ENCODE measurements at places on chromosomes 1 and 21.

DNA sequence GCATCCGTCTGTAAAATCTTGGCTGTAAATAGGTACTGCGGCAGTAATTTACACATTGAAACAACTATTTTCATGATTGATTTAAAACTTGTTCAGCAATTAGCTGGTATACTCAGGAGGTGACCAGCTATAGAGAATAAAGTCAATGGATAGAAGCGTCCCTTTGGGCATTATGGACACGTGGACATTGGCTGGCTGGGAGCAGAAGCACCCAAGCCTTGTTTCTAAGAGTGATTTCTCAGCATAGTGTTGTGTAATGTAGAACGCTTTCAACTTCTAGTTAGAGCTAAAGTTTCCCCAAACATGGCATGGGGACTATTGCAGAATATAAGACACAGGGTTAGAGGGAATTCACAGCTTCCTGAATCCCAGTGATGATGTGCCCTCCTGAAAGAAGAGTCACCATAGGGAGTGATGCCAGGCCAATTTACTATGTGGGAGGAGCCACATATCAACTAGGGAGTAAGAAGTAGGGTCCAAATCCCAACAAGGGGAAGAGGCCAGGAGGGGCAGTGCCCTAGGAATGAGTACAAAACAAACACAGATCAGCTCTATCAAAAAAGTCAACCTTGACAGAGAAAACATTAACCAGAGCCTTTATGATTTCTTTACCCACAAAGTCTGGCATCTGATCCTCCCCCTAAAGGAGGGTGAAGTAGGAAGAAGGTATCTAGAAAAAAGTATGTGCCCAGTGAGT, 92.7 kb downstream of the SUSD4 start:
- DNase-seq, result no peak

GRCh38 chr1:158999316-159000069, 10.2 kb upstream of the IFI16 start:
- no peak for DNase-seq

- no peak for DNase-seq
Observed at GRCh38 chr1:27649306-27649635, 14.3 kb upstream of the FGR start.

DNA sequence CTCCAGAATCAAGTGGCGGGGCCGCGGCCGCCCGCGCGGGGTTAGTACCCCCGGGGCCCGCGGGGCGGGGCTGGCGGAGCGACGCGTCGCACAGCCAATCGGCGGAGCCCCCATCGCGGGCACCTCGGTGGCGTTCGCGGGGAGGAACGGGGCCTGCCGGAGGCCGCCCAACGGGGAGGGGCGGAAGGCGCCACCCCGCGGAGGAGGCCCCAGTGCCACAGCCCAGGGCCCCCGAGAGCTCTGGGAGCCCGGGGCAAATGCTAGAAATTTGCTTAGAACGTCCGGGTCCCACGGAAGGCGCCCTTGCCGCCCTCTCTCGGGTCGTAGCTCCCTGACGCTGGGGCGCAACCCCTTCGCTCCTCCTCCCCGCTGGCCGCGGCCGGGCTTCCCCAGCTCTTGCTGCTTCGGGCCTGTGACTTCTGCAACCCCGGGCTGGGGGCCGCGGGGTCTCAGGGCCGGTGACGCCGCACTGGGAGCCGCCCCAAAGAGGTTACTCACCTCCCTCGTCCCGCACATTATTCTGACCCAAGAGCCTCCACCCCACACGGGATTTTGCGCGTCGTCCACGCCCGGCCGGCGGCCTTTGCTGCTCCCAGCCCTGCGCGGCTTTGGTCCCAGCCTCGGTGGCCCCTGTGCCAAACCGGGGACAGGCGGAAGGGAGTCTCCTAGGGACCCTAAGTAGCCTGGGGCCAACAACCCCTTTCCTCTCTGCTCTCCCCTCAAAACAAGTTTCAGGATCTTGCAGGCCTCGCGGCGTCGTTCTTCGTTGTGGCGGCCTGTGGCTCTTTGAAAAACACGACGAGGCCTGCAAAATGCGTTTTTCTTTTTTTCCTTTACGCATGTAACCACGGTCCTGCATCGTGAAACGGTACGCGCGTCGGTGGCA, at the start of gene RUNX3:
Gene RUNX3 (minus strand): TSS at position 17 of the 886 bp plus-strand sequence. CDS start 408 bp downstream, outside the sequence.
- peak; percentile 94 for DNase-seq

DNA sequence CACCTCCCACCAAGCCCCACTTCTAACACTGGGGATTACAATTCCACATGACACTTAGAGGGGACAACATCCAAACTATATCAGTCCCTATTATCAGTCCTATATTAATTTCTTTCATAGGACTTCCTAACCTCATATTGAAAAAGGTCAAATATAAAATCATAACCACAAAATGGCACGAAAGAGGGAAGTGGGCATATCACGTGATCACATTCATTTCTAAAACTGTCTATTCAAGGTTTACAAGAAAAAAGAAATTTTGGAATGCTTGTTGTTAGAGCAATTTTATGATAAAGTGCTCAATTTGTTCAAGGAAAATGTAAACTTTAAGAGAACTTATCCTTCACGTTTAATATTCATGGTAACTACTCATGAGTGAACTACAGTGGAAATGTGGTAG, 13.2 kb upstream of the CDC7 start:
- no peak for DNase-seq

DNA sequence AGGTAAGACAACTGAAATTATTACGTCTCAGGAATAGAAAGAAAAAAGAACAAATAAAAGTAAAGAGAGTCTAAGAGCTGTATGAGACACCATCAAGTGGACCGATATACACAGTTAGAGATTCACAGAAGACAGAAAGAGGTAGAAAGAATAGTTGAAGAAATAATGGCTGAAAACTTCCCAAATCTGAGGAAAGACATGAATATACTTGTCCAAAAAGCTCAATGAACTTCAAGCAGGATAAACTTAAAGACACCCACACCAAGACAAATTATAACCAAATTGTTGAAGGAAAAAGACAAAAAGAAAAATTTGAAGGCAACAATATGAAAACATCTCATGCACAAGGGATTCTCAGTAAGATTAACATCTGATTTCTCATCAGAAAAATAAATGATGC, 19.6 kb upstream of the WNT3A start:
- DNase-seq, result no peak

DNA sequence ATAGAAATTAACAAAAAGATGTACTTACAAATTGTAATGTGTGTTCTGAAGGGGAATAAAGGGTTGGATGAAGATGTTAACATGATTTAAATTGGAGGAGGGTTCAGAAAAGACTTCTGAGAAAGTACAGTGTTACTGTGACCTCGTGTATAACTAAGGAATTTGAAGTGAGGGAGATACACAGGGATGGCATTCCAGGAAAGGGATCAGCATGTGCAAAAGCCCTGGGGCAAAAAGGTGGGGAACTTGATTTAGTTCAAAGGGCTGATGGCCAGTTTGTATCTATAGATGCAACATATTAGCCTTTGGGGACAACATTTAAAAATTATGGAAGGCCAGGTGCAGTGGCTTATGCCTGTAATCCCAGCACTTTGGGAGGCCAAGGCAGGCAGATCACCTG, 33.3 kb upstream of the DEGS1 start:
- DNase-seq, result no peak

DNA sequence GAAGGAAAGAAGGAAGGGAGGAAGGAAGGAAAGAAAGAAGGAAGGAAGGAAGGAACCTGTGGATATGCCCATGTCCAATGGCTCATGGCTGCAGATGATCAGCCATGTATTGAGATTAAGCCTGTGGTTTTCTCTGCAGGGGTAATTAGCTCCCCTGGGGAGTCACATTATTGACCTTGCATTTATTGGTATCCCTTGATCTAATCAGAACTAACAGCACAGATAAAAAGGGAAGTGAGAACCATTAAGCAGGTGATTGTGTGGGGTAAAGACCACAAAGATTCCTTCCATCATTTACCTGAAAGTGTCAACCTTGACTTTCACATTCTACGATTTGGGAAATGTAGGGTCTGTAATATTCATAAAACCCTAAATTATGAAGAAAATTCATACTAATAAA, 390.7 kb downstream of the BRINP2 start:
- no peak for DNase-seq

Measured in CD4-positive, alpha-beta T cell treated with Interleukin-6 at 100 ng/mL for 8 hours (primary cell).